Left lung (tissue), 14 donors: ENCODE measurements at places on chromosomes 13 and 19. TPM values are rescaled to one million over a fixed set of nuclear protein-coding genes. Genes with fewer than 3 reads are reported as not detected.
A peak's percentile ranks its signal among the peaks of the same experiment; 100 is the strongest.

Gene INAFM1
- 15.7 TPM for polyA plus RNA-seq

Gene ZNF541
- polyA plus RNA-seq = 0.11 TPM

Gene RASL11A
- 12.5 TPM for polyA plus RNA-seq

- H3K4me1 ChIP-seq = peaks cover 21% of the 10 kb centered on the region
- peaks cover 12% of the 10 kb centered on the region for H3K27me3 ChIP-seq
- no peak overlapping the region for H3K27ac ChIP-seq
- no peak for DNase-seq
- no peaks in the 10 kb centered on the region for H3K36me3 ChIP-seq
These were observed 716 bp downstream of the FPR2 start for GRCh38 chr19:51761696-51762095.

DNA sequence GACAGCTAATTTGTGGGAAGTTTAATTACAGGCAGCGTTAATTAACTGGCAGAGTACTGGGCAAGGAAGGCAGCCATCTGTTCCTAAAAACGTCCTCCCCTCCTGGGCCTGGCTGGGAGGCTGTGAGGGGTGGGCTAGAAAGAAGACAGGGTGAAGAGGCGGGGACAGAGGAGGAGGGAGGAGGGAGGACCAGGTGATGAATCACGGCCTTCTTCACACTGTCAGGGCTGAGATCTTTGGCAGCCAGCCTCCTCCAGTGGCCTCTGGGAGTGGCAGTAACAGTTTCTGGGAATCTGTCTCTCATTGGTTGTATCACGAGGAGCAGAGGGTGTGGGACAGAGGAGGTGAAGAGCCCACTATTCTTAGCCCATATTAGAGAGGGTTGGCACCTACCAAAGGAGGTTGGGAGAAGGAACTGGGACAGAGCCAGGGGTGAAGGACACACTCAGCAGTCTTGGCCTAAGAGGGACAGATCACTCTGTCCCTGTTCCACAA, 9.6 kb upstream of the ZNRF4 start:
- no peaks in the 10 kb centered on the region for H3K36me3 ChIP-seq
- H3K27ac ChIP-seq = no peak overlapping the region
- DNase-seq = no peak
- no peaks in the 10 kb centered on the region for H3K4me1 ChIP-seq

DNA sequence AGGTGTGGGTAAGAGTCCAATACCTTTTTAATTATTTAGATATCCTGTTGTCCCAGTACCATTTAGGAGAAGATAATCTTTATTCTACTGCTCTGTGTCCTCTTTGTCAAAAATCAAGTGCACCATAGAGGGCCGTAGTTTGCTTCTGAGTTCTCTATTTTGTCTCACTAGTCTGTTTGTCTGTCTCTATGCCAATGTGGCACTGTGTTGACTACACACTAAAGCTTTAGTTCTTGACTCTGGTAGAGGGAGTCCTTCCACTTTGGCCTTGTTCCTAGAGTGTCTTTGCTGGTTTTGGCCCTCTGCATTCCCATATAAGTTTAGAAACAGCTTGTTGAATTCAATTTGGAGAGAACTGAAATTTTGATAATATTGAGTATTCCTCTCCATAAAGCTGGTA, 75.9 kb downstream of the SCGB2B2 start:
- H3K27me3 ChIP-seq = no peaks in the 10 kb centered on the region
- no peaks in the 10 kb centered on the region for H3K4me1 ChIP-seq
- no peak overlapping the region for H3K4me3 ChIP-seq
- no peak for DNase-seq
- H3K36me3 ChIP-seq = no peaks in the 10 kb centered on the region

DNA sequence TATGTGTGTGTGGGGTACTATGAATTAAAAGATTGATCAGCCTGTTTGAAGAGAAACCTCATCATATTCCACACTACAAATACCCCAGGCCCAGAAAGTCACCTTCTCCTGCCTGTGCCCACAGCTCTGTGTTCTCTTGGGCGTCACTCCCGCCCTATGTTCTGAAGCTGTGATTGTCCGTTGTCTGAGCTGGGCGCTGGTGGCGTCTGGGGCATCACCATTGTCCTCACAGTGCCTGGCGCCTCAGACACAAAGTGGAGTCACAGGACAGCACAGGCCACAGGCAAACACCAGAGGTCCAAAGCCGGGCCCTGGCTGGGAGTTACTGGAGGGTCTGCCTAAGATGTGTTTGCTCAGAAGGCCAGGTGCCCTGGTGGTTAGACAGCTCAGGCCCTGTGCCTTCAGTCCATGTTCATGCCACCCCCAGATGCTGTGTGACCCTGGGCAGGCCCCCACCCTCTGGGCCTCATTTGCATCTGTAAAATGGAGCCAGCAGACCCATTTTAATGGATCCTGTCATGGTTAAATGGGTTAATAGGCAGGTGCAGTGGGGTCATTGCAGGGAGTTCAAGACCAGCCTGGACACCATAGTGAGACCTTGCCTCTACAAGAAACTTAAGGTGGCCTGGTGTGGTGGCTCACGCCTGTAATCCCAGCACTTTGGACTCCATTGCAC, 34.5 kb downstream of the DNM2 start:
- no peaks in the 10 kb centered on the region for H3K36me3 ChIP-seq
- no peak overlapping the region for H3K4me3 ChIP-seq
- H3K27ac ChIP-seq = peak overlapping the region; percentile 92
- peaks cover 99% of the 10 kb centered on the region for H3K4me1 ChIP-seq
- DNase-seq = no peak

DNA sequence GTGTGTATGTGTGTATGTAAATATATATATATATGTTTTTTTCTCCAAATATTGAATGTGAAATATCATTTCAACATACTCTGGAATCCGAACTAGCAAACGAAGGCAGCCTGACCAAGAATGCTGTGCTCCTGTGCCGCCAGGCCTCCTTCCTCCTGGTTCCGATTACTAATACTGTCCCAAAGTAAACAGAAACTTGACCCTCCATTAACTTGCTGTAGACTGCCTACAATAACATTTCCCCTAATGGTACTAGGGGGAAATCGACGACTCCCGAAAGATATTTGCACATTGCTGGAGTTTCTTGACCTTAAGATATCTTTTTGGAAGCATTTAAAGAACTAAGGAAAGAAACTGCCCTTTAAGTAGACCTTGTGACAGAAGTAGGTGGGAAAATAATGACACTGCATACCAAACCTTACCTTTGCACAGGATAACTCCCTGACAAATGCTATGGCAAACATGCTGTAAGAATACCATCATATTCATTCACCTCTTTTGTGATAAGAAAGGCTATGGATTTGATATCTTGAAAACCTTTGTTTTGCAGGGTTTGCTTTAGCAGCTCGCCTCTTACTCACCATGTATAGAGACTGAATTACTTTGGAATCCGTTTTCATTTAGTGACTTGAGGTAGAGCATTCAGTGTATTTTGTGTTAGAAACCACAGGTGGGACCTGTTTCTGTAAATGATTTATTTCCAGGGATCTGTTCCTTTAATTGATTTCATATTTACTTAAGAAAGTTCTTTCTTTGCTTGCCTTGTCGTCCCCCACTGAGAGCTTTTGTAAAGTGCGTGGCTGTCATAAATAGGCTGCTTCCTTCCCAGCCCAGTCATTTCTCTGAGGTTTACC, 80.1 kb downstream of the KLF5 start:
- no peak overlapping the region for H3K4me3 ChIP-seq
- no peak for DNase-seq
- peak overlapping the region; percentile 50 for H3K27ac ChIP-seq
- no peaks in the 10 kb centered on the region for H3K36me3 ChIP-seq
- no peaks in the 10 kb centered on the region for H3K4me1 ChIP-seq

DNA sequence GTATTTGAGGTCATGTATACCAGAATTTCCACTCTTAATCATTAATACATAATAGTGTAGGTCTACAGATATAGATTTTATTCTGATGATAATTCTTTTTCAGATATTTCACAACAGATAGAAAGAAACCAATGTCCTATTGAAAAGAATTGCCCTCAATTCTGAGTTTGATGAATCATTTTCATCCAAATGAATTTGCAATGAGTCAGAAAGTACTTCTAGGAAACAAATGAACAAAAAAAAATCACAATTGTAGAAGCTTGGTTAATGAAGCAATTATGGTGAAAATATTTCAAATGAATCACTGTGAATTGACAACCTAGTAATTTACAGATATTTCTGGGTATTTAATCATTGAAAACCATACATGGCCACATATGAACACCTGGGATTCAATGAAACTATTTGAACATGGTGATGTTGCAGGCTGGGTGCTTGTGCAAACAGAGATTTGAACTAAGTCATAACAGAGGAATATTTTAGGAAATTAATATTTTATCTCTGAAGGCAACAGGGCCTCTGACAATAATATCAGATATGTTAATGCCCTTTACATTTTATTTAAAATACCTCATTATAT, 360.9 kb downstream of the SLITRK5 start:
- no peak overlapping the region for H3K4me3 ChIP-seq
- no peak overlapping the region for H3K27ac ChIP-seq
- no peaks in the 10 kb centered on the region for H3K4me1 ChIP-seq

DNA sequence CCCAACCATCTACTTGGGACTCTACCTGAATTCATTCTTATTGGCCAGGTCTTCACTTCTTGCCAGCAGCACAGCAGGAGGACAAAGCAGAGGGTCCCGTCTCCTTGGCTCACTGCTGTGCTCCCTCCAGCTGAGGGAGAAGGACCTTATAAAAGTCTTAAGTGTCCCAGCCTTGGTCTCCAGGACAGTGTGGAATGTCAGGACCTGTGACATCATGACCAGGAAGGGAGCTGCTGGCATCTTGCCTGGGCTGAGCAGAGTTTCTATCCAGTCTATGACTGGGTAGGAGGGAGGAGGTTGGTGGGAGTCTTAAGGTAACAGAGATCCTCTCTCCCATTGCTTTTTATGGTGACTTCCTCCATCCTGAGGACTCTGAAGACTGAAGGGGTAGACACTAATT, 56.6 kb upstream of the ANKRD10 start:
- no peaks in the 10 kb centered on the region for H3K4me1 ChIP-seq
- no peak for DNase-seq
- H3K36me3 ChIP-seq = no peaks in the 10 kb centered on the region
- no peaks in the 10 kb centered on the region for H3K27me3 ChIP-seq
- no peak overlapping the region for H3K4me3 ChIP-seq
- H3K27ac ChIP-seq = no peak overlapping the region

GRCh38 chr13:30585748-30586262, 31.9 kb upstream of the USPL1 start:
- no peaks in the 10 kb centered on the region for H3K36me3 ChIP-seq
- H3K27ac ChIP-seq = peak overlapping the region; percentile 2
- no peaks in the 10 kb centered on the region for H3K27me3 ChIP-seq
- no peak for DNase-seq
